Adipose tissue (tissue), 3 donors: ENCODE measurements at places on chromosomes 5 and 9. TPM values are rescaled to one million over a fixed set of nuclear protein-coding genes. Genes with fewer than 3 reads are reported as not detected.

The MXD3 gene
- polyA plus RNA-seq, result 10.1 TPM

The NKD2 gene
- polyA plus RNA-seq, result 5.5 TPM

The IL7R gene
- 4.3 TPM for polyA plus RNA-seq

The DOK3 gene
- polyA plus RNA-seq, result 15.1 TPM

The NUTM2G gene
- not detected for polyA plus RNA-seq

The CNTNAP3B gene
- 1.7 TPM for polyA plus RNA-seq

The ADAMTSL2 gene
- 2.7 TPM for polyA plus RNA-seq

The GOLM1 gene
- 17.0 TPM for polyA plus RNA-seq

The PCDHGC4 gene
- 0.05 TPM for polyA plus RNA-seq

The SLC1A1 gene
- polyA plus RNA-seq, result 2.6 TPM

The BSPRY gene
- 25.1 TPM for polyA plus RNA-seq

The SLC34A3 gene
- not detected for polyA plus RNA-seq

The PTPN3 gene
- polyA plus RNA-seq, result 2.2 TPM

The PCDHGC3 gene
- 37.2 TPM for polyA plus RNA-seq

The IDNK gene
- 6.9 TPM for polyA plus RNA-seq

The ROPN1L gene
- 0.89 TPM for polyA plus RNA-seq

The SCGB3A1 gene
- polyA plus RNA-seq, result not detected

The PAEP gene
- polyA plus RNA-seq, result not detected

The DCANP1 gene
- polyA plus RNA-seq, result not detected

The GABRP gene
- polyA plus RNA-seq, result 0.15 TPM

The CTNNAL1 gene
- 27.2 TPM for polyA plus RNA-seq

The QRFP gene
- 0.03 TPM for polyA plus RNA-seq

The FSD1L gene
- polyA plus RNA-seq, result 1.0 TPM

The PCDHGB2 gene
- 0.90 TPM for polyA plus RNA-seq
